ENCODE measurements at places on chromosomes 16 and 17.

- DNase-seq: no peak
- no peaks in the 10 kb centered on the region for H3K27me3 ChIP-seq
- no peaks in the 10 kb centered on the region for H3K4me1 ChIP-seq
- no peak overlapping the region for H3K27ac ChIP-seq
- no peaks in the 10 kb centered on the region for H3K36me3 ChIP-seq
- H3K4me3 ChIP-seq: no peak overlapping the region
These were observed 180.0 kb upstream of the CACNG3 start for GRCh38 chr16:24075931-24076716.

- no peak for DNase-seq
- H3K4me3 ChIP-seq: peak overlapping the region; percentile 66
- H3K36me3 ChIP-seq: peaks cover 27% of the 10 kb centered on the region
- peak overlapping the region; percentile 95 for H3K27ac ChIP-seq
These were observed 522 bp downstream of the DNASE1 start for GRCh38 chr16:3655030-3655395.

DNA sequence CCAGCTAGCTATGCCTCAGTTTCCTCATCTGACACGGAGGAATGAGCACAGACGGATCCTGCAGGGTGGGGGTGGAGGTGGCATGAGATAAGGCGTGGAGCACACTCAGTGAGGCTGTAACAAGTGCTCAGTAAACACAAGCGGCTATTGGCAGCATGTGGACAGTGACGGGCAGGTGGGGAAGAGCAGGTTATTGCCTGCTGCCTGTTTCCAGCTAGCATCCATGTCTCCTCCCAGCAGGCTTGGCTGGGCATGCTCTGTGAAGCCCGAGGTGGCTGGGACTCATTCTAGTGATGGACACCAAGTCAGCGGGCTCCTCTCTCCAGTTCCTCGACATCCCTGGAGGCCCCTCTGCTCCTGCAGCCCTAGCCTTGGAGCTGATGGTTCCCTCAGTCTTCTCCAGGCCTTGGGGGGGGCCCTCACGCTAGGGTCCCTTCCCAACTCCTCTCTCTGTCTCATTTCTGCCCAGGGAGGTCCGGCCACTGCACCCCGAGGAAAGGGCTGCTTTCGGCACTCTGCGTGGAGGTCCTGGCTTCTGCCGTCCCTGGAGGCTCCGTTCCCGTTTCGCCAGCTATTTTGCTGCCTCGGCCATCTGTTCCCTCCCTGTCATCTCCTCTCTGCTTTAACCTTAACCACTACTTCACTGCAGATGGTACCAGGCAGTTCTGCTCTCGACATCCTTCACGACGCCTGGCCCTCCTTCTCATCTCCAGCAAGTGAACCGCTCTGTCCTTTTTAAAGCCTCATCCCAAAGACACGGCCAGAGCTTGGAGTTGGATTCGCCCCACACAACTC is 6.2 kb downstream of the RTN4RL1 start:
- H3K27me3 ChIP-seq: peaks cover 10% of the 10 kb centered on the region
- no peaks in the 10 kb centered on the region for H3K36me3 ChIP-seq
- H3K4me1 ChIP-seq: no peaks in the 10 kb centered on the region
- H3K4me3 ChIP-seq: no peak overlapping the region
- DNase-seq: no peak
- H3K27ac ChIP-seq: no peak overlapping the region

- no peaks in the 10 kb centered on the region for H3K4me1 ChIP-seq
- H3K4me3 ChIP-seq: no peak overlapping the region
- no peaks in the 10 kb centered on the region for H3K36me3 ChIP-seq
- no peak overlapping the region for H3K27ac ChIP-seq
These were observed 234.8 kb downstream of the GSG1L start for GRCh38 chr16:27828671-27829070.

DNA sequence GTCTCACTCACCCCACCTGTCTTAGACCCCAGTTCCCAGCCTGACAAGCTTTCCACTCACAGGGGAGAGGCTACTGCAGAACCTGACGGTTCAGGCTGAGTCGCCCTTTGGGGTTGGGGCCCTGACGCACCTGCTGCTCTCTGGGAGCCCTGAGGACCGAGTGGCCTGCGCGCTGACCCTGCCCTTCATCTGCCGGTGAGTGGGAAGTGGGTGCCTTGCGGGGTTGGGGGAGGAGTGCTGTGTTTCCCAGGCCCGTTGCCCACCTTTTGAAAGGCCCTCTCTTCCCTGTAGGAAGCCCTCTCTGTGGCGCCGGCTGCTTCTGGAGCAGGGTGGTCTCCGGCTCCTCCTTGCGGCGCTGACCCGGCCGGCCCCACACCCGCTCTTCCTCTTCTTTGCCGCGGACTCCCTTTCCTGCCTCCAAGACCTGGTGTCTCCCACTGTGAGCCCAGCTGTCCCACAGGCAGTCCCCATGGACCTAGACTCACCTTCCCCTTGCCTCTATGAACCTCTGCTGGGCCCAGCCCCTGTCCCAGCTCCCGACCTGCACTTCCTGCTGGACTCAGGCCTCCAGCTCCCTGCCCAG is 6.1 kb upstream of the TGFB1I1 start:
- no peak for DNase-seq
- no peaks in the 10 kb centered on the region for H3K27me3 ChIP-seq
- H3K27ac ChIP-seq: no peak overlapping the region
- H3K4me3 ChIP-seq: no peak overlapping the region
- H3K36me3 ChIP-seq: peaks cover 3% of the 10 kb centered on the region

Measured in small intestine (tissue), 16 donors.